ENCODE measurements at places on chromosomes 6 and 20.
A peak's percentile ranks its signal among the peaks of the same experiment; 100 is the strongest.

DNA sequence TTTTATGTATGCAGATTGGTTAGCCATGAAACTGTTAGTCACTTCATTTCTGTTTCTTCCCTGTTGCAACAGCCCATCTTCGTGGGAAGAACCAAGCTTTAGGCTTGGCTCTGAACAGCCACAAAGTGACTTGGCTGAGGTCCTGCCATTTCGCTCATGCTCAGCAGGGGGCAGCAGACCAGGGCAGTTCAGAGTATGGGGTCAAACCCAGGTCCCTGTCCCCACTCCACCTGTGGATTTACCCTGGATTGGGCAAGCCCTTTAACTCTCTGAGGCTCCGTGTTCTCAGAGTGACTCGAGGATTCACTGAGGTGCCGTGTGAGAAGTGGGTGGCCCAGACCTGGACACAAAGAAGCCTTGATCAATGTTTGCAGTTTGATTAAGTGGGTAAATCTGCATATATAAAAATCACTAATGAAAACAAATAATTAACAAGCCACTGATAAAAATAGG is 19.8 kb upstream of the MAP1LC3A start:
- peak; percentile 79 for DNase-seq

DNA sequence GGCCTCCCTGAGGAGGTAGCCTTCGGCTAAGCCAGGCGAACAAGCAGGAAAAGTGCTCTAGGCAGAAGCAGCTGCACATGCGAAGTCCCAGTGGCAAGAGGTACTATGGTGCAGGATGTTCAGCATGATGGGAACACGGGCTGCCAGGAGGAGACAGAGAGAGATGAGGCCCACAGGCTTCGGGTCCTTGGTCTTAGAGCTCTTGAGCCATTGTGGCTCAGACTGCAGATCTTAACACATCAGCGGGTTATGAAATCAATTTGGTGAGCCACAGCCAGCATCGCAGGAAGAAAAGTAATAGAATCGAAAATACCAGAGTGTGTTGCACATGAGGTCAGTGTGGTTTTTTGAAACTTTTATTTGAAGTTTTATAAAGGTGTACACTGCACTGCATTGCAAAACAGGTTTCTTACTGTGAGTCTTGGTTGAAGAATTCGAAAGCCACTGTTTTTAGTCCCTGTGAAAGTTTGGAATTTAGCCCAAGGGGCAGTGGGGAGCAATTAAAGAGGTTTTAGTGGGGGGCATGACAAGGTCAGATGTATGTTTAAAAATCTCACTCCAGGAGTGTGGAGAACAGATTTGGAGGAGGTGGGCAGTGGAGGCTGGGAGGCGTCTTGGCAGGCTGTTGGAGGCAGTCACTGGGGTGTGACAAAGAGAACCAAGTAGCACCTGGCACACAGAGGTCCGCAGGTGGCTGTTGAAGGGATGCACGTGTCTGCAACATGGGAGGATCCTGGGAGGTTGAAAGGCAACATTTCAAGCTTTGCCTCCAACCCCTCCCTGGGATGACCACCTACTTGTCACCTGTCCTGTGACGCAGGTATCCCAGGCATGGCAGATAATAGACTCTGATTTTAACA is 69.3 kb downstream of the EYA2 start:
- no peak for DNase-seq

DNA sequence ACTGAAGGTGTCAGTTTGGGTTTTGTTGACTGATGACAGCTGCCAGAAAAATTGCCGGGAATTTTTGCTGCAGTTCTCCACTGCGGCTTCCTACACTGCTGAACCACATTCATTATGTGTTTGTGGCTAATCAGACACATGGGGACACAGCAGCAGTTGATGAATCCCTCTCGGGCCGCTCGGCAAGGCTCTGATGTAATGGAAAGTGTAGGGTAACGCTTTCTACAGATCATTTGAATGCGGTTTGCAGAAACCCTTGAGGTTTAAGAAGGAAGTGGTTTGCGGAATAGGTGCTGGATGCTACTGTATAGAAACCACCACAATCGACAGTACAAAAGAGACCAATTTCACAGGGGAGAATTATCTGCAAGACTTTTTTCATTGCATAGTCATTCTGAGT is 138.7 kb upstream of the SASH1 start:
- DNase-seq, result no peak

DNA sequence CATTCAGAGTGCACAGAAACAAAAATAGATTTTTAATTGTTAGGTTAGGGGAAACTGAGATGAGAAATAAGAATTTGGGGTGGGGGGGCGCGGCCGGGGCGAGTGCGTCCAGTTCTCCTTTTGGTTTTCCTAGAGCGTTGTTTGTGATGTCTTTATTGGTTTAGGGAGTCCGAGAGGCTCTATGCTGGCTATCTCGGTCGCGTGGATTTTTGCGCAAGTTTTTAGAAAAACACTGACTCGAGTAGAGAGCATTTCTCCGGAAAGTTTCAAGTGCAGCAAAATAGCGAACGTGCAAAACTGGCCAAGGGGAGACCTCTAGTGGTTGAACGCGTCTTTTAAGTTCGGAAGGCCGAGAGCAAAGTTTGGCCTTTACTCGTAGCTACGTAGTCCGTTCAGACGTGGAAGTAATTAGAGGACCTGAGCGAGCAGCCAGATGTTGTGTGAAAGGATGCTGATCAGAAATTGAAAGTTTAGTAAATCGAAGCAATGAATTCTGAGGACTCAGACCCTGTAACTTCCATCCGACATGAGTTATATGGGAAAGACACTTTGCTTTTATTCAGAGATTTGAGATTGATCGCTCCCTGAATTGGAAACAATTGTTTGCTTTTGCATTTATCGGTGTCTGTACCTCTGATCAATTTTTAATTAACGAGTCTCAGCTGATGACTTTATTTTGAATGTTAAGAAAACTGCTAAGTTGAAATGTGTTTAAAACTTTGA is 2.7 kb downstream of the L3MBTL3 start:
- peak; percentile 86 for DNase-seq

DNA sequence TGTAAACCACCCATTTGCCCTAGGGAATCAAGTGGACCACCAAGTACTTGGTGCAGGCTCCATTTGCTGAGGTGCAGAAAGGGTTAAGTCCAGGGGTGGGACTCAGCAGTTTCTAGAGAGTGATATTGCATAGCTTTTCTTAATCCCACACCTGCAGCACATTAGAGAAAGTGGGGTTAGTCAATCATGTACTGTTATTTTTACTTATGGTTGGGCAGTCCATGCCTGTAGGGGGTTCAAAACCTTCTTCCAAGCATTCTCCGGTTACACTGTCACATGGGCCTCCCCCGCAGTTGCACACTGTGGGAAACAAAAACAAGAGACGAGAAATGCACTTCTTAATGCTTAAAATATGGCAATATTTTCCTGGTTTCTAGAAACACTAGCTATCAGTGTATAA is 65.5 kb downstream of the LAMA4 start:
- DNase-seq, result no peak

DNA sequence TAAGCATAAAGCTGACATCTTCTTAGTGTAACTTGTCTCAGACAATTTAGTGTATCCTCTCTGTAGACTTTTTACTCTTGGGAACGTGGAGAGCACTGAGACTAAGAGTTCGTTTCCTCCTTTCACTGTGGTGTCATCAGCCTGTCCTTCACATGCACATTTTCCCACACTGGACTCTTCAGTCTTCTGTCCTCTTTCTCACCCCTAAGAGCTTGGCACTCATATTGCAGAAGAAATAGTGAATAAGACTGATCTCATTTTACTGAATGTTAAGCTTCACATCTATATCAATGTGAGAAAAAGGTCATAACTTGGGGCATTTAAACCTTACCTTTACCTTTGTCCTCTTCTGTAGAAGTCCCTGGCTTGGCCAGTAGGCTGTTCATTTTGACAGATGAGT is 25.6 kb downstream of the FUCA2 start:
- DNase-seq, result no peak

GRCh38 chr6:14058735-14059134 is 58.8 kb upstream of the CD83 start:
- DNase-seq, result no peak

GRCh38 chr6:159305804-159306537 is 136.8 kb downstream of the FNDC1 start:
- DNase-seq, result no peak

GRCh38 chr6:150712505-150713252 is 113.0 kb downstream of the PLEKHG1 start:
- DNase-seq, result no peak
